ENCODE measurements at places on chromosomes 16 and 17.

GRCh38 chr17:298791-299450 is 53.7 kb downstream of the RPH3AL start:
- no peak for DNase-seq

- no peak for DNase-seq
These were observed 5.4 kb upstream of the TOP2A start for GRCh38 chr17:40422990-40423633.

- DNase-seq = no peak
These were observed 48.3 kb downstream of the WDR45B start for GRCh38 chr17:82599674-82600661.

- DNase-seq = no peak
These were observed 463 bp downstream of the TOP2A start for GRCh38 chr17:40417258-40417608.

DNA sequence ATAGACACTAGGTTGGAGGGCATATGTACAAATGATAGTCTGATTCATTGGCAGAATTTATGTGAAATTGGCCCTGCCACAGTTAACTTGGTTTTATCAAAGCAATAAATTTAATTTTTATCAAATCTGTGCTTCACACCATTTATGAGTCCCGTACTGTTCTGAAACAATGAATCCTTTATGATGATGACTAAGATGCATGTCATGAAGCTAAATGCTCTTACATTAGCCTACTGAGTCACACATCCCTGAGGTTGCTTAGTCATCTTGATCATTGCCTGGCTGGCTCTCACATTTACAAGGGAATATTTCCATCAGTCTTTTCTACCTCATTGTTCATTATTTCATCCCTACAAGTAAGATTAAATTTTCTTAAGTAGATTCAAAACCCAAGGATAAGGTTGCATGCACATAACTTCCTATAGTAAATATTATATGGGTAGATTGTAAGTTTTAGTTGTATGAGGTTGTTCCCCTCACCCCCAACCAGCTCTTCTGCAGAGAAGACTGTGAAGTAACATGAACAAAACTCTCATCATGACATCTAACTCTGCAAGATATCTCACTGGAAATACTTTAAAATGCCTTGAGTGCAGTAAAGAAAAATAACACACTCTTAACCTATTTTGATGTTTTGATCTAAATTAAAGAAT is 170.7 kb downstream of the CYB561 start:
- DNase-seq = no peak

Data from GM06990 (cell line).